ENCODE measurements at places on chromosomes 2 and 18.

- DNase-seq = no peak
Measured at GRCh38 chr2:86036669-86037138, 69.0 kb downstream of the POLR1A start.

DNA sequence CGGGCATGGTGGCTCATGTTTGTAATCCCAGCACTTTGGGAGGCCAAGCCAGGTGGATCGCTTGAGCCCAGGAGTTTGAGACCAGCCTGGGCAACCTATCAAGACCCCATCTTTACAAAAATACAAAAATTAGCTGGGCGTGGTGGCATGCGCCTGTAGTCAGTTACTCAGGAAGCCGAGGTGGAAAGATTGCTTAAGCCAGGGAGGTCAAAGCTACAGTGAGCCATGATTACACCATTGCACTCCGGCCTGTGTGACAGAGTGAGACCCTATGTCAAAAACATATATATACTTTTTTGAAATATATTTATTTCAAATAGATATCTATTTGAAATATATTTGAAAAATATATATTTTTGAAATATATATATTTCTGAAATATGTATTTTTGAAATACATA is 10.9 kb downstream of the OSBPL1A start:
- DNase-seq = no peak

- no peak for DNase-seq
Measured at GRCh38 chr2:217801115-217801531, 201.7 kb downstream of the TNS1 start.

DNA sequence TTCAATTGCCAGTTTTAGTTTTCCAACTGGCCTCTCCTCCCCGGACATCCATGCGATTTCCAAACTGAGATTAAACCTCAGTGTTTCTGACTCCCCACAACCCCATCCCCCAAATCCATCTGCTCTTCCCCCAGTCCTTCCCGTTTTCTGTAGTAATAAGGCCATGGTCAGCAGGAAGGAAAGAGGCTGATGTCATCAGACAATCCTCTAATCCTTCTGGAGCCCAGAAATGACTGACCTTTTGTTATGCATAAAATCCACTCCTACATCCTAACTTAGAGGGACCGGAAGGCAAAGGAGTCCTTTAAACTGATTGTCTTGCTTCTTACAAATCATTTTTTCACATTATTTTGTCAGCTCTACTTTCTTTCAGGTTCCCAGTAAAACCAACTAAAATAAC is 155.8 kb downstream of the INO80D start:
- DNase-seq = no peak

GRCh38 chr2:69580486-69580885 is 63.1 kb downstream of the AAK1 start:
- DNase-seq = no peak
